Muscle of leg (tissue), 16 donors: ENCODE measurements at places on chromosomes 11 and 22.

GRCh38 chr11:120043328-120043945, 94.5 kb downstream of the TRIM29 start:
- no peak overlapping the region for H3K4me3 ChIP-seq
- peaks cover 12% of the 10 kb centered on the region for H3K4me1 ChIP-seq
- no peak overlapping the region for H3K27ac ChIP-seq
- H3K36me3 ChIP-seq = no peaks in the 10 kb centered on the region

GRCh38 chr22:26579331-26579886, 10.5 kb downstream of the TPST2 start:
- no peak overlapping the region for H3K27ac ChIP-seq
- no peaks in the 10 kb centered on the region for H3K27me3 ChIP-seq
- peaks cover 5% of the 10 kb centered on the region for H3K4me1 ChIP-seq

GRCh38 chr11:2571598-2572281, 126.9 kb downstream of the KCNQ1 start:
- H3K27ac ChIP-seq = no peak overlapping the region
- H3K4me1 ChIP-seq = peaks cover 31% of the 10 kb centered on the region
- no peak overlapping the region for H3K4me3 ChIP-seq

- peaks cover 9% of the 10 kb centered on the region for H3K4me1 ChIP-seq
- DNase-seq = no peak
- peaks cover 4% of the 10 kb centered on the region for H3K27me3 ChIP-seq
- H3K4me3 ChIP-seq = no peak overlapping the region
Observed at GRCh38 chr11:1442163-1442562, 44.4 kb downstream of the MOB2 start.

GRCh38 chr11:1753229-1753928, 3.0 kb upstream of the IFITM10 start:
- H3K27ac ChIP-seq = no peak overlapping the region
- H3K4me3 ChIP-seq = no peak overlapping the region
- peaks cover 26% of the 10 kb centered on the region for H3K27me3 ChIP-seq
- H3K36me3 ChIP-seq = peaks cover 38% of the 10 kb centered on the region

- H3K27me3 ChIP-seq = no peaks in the 10 kb centered on the region
- no peak for DNase-seq
- peaks cover 54% of the 10 kb centered on the region for H3K36me3 ChIP-seq
- no peak overlapping the region for H3K27ac ChIP-seq
- H3K4me1 ChIP-seq = no peaks in the 10 kb centered on the region
- H3K4me3 ChIP-seq = no peak overlapping the region
Observed at GRCh38 chr11:971092-971690, 45.5 kb downstream of the AP2A2 start.

DNA sequence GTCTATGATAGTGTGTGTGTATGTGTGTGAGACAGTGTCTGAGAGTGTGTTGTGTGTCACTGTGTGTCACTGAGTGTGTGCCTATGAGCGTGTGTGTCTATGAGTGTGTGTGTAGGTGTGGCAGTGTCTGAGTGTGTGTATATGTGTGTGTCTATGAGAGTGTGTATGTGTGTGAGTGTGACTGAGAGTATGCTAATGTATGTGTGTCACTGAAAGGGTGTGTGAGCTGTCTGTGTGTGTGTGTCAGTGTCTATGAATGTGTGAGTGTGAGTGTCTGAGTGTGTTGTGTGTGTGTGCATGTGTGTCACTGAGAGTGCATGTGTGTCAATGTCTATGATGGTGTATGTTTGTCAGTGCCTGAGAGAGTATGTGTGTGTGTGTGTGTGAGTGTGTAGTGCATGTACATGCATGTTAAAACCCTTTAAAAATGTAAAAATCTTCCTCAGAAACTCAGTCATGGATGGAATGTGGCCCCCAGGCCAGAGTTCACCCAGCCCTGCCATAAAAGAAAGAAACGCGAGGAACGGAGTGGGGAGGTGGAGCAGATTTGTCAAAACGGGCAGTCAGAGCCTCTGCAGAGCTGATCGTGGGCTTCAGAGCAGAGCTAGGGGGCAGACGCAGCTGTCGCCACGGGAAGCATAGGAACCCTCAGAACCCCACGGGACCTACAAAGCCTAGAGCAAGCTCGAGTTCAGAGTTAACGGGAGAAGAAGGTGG, 218.8 kb downstream of the CTTN start:
- H3K36me3 ChIP-seq = no peaks in the 10 kb centered on the region
- peaks cover 2% of the 10 kb centered on the region for H3K27me3 ChIP-seq
- H3K4me3 ChIP-seq = no peak overlapping the region
- no peak for DNase-seq
- H3K4me1 ChIP-seq = no peaks in the 10 kb centered on the region

- H3K27ac ChIP-seq = no peak overlapping the region
- no peaks in the 10 kb centered on the region for H3K36me3 ChIP-seq
- peak; percentile 20 for DNase-seq
- no peaks in the 10 kb centered on the region for H3K4me1 ChIP-seq
- no peak overlapping the region for H3K4me3 ChIP-seq
- no peaks in the 10 kb centered on the region for H3K27me3 ChIP-seq
Observed at GRCh38 chr11:83115551-83115950, 41.4 kb upstream of the PCF11 start.

- H3K36me3 ChIP-seq = no peaks in the 10 kb centered on the region
- H3K27ac ChIP-seq = peak overlapping the region; percentile 84
- H3K27me3 ChIP-seq = no peaks in the 10 kb centered on the region
- H3K4me3 ChIP-seq = no peak overlapping the region
- H3K4me1 ChIP-seq = peaks cover 16% of the 10 kb centered on the region
- peak; percentile 36 for DNase-seq
Observed at GRCh38 chr22:33812360-33812977, 107.8 kb downstream of the LARGE1 start.

DNA sequence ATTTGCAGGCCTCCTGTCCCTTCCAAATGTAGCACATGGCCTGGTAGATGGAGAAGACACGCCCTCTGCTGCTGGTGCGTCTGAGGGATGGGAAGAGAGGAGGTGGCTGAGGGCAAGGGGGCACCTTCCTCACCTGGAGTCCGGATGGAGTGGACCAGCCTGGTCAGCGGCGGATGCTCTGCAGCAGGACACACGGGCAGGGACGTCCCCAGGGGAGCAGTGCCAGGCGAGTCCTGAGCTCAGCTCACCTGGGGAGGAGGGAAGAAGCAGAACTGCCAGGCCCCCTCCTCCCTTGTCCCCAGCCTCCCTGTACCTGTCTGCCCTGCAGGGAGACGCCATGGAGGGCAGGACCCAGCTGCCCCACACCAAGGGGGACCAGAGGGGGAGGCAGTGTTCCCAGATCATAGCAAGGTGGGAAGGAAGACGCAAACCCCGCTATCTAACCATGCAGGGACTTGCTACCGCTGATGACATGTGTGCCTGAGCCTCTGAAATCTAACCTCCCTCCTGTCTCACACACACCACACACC, 1495.9 kb downstream of the BRD1 start:
- no peak for DNase-seq
- H3K4me1 ChIP-seq = no peaks in the 10 kb centered on the region
- no peaks in the 10 kb centered on the region for H3K27me3 ChIP-seq
- no peaks in the 10 kb centered on the region for H3K36me3 ChIP-seq
- H3K4me3 ChIP-seq = no peak overlapping the region

GRCh38 chr11:61754534-61755482, 2.4 kb downstream of the MYRF start:
- no peak overlapping the region for H3K27ac ChIP-seq
- DNase-seq = no peak
- no peaks in the 10 kb centered on the region for H3K36me3 ChIP-seq
- H3K4me1 ChIP-seq = peaks cover 15% of the 10 kb centered on the region

DNA sequence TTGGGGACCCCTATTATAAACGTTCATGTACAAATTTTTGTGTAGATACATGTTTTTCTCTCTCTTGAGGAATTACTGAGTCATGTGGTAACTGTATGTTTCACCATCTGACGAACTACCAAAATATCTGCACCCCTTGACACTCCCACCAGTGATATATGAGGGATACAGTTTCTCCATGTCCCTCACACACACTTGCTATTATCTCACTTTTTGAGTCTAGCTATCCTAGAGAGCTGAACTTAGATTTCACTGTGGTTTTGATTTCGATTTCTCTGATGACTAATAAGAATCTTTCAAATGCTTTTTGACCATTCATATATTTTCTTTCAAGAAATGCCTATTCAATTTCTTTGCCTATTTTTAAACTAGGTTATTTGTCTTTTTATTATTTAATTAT, 200.2 kb downstream of the PGR start:
- no peaks in the 10 kb centered on the region for H3K36me3 ChIP-seq
- no peak overlapping the region for H3K27ac ChIP-seq
- H3K4me1 ChIP-seq = no peaks in the 10 kb centered on the region
- H3K4me3 ChIP-seq = no peak overlapping the region

- H3K27me3 ChIP-seq = peaks cover 4% of the 10 kb centered on the region
- DNase-seq = no peak
- no peaks in the 10 kb centered on the region for H3K36me3 ChIP-seq
- no peak overlapping the region for H3K4me3 ChIP-seq
- H3K4me1 ChIP-seq = no peaks in the 10 kb centered on the region
Observed at GRCh38 chr11:132904607-132905006, 627.7 kb downstream of the OPCML start.

DNA sequence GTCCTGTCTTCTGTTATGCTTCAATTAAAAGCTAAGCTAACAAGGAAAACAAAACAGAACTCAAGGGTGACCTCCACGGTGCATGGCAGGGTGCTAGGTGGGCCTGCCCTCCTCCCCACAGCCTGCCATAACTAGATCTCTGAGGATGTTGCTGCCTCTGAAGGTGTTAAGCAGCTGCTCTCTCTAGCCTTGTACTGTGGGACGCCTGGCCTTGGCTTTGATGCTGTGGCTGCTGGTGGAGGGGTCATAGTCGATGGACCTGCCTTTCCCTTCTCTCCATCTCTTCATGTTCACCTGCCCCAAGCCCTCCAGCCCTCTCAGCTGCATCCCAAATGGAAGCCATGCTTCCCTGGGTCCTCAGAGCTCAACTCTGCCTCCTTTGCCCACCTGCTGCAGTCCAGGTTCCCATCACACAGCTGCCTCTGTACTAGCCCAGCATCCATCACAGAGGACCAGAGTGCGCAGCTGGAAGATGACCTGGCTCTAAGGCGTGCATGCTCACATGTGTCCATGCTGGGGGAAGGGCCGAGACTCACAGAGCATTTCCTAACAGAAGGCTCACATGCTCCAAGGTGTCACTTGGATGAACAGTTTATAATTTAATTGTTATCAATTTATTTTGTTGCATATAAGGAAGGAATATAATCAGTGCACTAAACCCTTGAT, 180.3 kb upstream of the E2F8 start:
- peaks cover 5% of the 10 kb centered on the region for H3K4me1 ChIP-seq
- H3K27ac ChIP-seq = no peak overlapping the region
- no peaks in the 10 kb centered on the region for H3K36me3 ChIP-seq
- no peak overlapping the region for H3K4me3 ChIP-seq
- no peaks in the 10 kb centered on the region for H3K27me3 ChIP-seq
